ENCODE measurements at places on chromosomes 2 and 18. TPM values are rescaled to one million over a fixed set of nuclear protein-coding genes. Genes with fewer than 3 reads are reported as not detected.

DNA sequence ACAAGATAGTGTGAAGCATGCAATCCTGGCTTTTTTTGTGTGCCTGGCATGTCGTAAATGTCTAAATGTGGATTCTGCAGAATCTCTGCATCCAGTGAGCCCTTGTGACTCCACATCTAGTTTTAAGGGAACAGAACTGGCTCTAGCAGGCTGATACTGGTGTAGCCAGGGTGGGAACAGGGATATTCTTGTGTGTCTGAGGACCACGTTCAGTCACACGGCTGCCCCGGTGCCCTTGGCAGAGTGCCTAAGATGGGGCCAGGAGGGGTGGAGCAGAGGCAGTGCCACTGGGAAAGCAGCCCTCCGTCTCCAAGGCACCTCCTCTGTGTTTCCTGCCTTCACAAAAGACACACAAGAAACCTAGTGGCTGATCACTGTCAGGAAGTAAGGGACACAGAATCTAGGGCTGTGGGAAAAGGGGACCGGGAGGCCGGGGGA, 91.5 kb upstream of the PARD3B start:
- no peak for DNase-seq

GRCh38 chr2:108877506-108877905, 90.9 kb downstream of the CCDC138 start:
- no peak for DNase-seq

DNA sequence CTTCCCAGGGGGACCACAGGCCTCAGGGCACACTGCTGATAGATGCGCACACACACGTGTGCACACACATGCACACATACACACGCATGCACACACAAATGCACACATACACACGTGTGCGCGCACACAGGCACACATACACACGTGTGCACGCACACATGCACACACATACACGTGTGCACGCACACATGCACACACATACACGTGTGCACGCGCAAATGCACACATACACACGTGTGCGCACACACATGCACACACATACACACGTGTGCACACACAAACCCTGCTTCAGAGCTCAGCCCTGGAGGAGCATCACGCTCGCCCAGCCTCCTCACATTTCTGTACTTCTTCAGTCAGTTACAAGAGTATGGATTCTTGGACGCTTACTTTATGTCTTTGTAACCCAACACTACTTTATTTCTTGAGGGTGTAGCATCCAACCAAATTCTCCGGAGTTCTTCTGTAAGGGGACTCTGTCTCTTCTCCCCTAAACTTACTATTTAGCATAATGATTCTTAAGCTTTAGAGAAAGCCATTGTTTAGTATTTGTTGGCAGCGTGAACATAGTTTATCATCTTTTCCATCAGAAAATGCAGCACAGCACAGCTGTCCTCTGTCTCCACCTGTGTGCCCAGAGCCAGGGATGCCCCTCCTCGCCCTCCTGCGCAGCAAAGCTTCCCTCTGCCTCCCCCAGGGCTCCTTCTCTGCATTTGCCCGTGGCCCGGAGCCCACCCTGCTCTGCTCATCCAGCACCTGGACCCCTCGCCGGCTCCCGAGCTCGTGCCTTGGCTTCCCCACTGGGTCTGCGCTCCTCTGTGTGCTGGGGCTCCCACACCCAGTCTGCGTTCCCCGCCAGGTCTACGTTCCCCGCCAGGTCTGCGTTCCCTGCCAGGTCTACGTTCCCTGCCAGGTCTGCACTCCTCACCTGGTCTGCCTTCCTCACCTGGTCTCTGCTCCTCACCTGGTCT, 74.4 kb upstream of the CTDP1 start:
- no peak for DNase-seq

DNA sequence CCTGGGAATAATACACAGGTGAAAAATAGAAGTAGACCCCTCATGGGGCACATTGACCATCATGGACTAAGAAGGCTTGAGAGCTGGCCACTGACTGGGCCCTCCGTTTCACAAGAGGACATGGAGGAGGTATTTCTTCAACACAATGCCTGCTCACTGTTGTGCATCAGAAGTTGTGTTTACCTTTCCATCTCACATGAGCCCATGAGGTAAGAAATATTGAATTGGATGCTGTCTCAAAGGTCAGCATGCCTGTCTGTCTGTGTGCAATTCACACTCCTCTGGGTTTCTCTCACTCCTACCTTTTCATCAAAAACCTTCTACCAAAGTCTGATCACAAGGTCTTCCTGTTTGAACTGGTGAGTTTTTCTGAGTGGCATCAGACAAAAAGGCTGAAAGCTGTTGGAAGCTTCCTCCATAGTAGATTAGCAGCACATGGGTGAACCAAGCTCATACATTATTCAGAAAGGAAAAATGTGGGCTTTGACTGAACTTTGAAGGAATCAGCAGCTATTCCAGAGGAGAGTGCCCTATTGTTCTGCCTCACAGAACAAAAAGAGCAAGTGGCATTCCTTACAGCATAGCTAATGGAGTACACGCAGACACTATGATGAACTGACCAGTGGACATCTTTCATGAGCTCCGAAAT, 143.2 kb upstream of the RND3 start:
- no peak for DNase-seq

- no peak for DNase-seq
Observed at GRCh38 chr18:75218065-75218923, 7.7 kb downstream of the TSHZ1 start.

DNA sequence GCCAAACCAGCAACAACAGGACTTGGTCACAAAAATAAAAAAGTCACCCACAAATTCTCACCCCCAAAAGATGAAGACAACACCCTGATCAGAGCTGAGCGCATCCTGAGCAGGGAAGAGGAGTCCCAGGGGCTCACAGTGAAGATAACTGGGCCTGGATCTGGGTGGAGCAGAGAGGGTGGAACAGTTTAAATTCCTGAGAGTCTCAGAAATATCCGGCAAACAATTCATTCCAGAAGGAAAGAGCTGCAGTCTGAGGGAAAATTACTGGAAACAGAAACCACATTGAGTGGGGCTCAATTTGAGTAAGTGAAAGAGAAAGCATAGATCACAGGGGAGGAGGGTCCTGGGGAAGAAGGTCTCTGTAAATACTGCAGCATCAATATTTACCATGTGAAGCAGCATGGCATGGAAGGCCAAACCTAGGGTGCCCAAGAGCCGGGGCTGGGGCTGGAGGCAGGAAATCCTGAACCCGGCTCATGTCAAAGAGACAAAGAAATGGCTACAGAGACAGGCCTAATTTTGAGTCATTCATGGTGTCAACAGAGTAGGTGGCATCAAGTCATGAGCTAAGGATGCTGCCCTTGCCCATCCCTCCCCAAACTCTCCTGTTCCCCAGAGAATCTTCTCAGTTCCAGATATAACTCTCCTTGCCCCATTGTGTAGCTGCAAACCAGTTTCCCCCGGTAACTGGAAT, 61.4 kb upstream of the ZBTB7C start:
- no peak for DNase-seq

DNA sequence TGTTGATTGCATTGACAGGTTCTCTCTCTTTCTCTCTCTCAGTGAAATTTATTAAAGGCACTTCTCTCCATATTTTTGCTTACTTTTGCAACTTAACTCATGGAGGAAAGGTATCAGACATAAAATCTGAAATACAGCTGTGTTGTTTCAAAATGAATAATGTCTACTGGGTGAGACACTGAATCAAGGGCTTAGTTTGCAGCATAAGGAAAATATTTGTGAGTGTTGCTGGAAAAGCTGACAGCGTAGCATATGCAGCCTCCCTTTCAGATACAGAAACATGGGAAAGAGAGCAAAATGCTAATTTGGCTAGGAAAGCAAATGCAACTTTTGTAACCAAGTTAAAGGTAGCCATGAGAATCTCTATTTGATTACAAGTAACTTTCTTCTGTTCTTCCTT, 81.5 kb upstream of the COL3A1 start:
- no peak for DNase-seq

- DNase-seq, result no peak
Observed at GRCh38 chr2:29042561-29043075, 31.7 kb downstream of the PCARE start.

- no peak for DNase-seq
Observed at GRCh38 chr2:54977149-54977548, 73.1 kb downstream of the RTN4 start.

DNA sequence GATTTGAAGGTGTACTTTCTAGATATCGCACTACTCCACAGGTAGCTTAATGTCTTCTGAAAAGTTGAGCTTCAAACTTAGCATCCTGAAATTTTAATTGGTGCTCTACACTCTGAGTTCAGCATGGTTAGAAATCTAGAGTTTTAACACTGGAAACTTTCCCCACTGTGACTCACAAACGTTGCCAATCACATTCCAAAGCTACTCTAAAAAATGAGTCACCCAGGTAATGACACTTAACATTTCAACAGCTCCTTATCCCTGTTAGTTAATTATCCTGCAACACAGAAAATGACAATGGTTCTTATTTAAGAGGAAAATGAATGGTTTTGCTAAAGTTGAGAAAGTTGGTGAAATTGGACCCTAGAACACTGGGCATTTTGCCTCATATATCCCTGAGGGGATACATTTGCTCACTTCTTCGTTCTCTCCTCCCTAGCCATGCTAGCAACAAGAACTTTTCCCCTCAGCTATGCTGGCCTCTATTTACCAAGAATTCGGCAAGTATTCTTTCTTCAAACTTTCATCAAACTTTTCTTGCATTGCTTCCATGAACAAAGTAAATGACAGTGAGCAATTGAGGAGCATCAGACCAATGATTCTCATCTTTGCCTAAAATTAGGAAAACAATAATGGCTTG, 1024.1 kb upstream of the KLHL29 start:
- DNase-seq, result no peak

Gene SLC40A1
- total RNA-seq, result 13.4 TPM

Gene APLF
- 0.69 TPM for total RNA-seq

Gene HOXD4
- 1.8 TPM for total RNA-seq

Gene CAPN13
- total RNA-seq, result 1.9 TPM

Gene CIB4
- total RNA-seq, result not detected

Gene LIMS4
- 0.33 TPM for total RNA-seq
